Fibroblast of skin of right biceps (primary cell): ENCODE measurements at places on chromosomes 2 and 18.

DNA sequence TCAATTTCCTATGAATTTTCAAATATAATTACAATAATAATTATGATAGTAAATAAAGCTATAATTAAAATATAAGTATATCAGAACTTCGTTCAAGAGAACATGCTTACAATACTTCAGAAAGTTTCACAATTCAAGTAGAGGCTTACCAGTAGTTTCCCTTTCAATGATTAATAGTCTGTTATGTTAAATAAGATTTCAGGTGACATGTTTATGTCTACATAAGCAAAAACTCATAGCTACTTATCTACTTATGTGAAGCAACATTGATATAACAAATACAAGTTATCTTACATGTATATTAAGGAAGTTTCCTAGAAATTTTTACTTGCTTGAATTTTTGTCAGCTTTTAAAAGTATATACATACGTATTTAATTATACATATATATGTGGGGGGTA lies 4.5 kb upstream of the COL3A1 start:
- no peak for DNase-seq

GRCh38 chr2:50875561-50875960 lies 156.4 kb downstream of the NRXN1 start:
- no peak for DNase-seq

GRCh38 chr18:31876707-31877106 lies 66.2 kb downstream of the TRAPPC8 start:
- DNase-seq, result no peak

DNA sequence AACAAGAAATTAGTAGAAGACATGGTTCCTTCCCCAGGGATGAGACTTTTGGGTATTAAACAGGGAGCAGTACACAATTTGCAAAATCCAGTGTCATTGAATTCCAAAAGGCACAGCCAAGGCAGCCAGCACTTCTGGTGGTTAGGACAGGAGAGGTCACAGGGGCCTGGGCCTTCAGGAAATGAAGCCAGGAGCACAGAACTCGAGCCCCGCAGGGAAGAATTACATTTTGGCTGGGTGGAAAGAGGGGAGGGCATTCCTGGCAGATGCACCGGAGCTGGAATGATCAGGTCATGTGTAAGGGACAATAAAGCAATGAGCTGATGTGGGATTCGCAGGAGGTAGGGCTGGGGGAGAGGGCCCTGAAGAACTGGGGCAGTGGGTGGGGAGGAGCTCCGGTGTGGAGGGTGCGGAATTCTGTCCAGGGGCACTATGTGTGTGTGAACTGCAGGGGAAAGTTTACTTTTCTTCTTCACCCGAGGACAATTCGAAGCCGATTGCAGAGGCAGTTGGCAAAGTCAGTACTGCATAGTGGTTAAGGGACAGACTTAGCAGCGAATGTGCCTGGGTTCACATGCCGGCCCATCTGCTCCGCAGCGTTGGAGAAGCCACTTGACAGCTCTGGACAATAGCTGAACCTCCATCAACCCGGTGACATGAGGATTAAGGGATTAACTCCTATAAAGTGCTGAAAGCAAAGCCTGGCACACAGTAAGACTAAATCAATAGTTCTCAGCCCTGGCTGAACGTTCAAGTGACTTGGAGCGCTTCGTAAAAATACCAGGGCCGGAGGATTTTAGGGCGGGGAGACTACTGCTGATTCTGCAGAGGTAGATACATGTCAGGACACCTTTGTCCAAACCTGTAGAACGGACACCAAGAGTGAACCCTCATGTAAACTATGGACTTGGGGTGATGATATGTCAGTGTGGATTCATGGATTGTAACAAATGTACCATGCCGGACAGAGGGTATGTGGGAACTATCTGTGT lies 36.4 kb downstream of the ALPK2 start:
- no peak for DNase-seq

DNA sequence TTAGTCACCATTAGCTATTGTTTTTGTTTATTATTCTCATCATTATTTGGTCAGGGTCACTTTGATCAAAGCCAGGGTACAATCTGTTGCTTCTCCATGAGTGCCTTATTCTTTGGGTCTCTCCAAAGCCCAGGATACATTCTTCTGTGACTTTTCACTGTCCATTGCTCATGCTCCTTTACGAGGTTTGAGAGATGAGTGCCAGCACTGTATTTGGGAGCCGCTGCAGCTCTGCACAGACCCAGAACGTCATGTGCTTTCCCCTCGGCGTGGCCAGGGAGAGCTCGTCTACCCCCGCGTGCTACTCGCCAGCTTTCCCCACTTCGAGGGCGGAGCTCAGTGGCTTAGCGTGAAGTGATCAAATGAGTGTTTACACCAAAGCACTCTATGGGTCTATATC lies 123.7 kb downstream of the COL6A3 start:
- peak; percentile 84 for DNase-seq

GRCh38 chr2:182444170-182444569 lies 17.3 kb upstream of the PDE1A start:
- DNase-seq, result no peak

DNA sequence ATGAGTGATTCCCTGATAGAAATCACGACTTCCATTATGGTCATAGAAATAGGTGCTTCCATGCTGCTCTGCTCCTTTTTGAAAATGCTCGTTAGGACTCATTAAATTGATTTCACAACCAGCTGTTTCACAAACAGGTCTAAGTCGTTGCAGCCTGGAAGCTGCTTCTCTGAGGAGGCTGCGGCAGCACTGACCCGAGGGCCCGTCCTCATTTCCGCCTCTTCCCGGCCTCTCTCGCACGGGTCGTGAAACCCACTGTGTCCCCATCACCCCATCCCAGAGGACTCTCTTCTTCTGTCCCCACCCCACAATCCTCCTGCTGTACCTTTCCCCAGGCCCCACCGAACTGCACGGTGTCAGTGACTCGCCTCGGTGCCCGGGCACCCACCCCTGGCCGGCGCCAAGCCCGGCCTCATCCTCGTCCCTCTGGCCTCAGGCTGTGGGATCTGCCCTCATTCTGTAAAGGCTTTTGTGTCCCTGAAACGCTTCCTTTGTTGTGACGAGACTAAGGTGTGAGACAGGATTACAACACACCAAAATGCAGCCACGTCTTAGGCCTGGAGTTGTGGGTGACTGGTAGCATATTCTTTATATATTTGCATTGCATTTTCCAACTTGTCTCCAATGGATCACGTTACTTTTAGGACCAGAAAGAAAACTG lies 112.7 kb upstream of the CTDP1 start:
- DNase-seq, result no peak

DNA sequence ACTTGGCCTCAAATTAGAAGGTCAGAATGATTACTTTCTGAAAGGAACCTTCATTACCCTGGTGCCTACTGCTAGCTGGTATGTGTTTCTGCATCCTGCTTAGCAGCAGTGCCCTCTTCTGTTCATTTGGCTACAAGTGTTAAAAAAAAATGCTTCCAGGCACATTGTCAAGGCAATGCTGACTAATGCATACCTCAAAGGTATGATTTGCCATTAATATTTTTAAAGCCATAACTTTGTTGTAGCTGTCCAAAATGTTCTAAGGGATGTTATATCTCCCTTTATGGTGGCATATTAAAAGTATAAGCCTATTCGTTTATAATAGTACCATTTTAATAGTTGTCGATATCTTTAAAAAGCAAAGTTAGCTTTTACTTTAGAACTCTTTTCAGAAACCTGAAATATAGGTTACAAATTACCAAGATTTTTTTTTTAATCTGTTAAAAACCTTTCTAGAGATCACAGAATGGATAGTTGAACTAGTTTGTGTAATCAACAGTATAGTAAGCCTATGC lies 52.0 kb upstream of the FAM171B start:
- peak; percentile 70 for DNase-seq

DNA sequence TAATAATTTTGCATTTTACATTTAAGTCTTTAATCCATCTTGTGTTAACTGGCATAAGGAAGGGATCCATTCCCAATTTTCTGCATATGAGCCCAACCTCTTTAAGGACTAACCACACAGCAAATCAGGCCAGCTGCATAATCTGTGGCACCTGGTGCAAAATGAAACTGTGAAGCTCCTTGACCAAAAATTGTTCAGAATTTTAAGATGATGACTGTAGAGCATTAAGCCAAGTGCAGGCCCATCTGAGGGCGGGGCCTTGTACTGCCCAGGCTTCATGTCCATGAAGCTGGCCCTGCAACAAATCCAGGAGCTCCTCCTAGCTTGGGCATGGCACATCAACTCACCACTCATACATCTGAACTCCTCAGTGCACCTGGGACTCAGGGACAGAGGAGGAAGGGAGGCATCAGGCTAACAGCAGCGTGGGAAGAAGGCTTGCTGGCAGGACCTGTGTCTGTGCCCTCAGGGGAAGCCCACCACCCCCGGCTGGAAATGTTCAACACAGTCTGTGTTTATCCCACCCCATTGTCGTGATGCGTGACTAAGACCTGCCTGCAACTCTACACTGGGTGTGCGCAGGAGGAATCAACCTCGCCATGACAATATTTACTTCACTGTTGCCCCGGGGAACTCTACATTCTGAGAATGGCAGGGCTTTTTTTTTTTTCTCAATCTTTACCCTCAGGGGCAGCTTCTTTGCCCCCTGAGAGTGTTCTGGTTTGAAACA lies 128.9 kb upstream of the SIX2 start:
- no peak for DNase-seq

DNA sequence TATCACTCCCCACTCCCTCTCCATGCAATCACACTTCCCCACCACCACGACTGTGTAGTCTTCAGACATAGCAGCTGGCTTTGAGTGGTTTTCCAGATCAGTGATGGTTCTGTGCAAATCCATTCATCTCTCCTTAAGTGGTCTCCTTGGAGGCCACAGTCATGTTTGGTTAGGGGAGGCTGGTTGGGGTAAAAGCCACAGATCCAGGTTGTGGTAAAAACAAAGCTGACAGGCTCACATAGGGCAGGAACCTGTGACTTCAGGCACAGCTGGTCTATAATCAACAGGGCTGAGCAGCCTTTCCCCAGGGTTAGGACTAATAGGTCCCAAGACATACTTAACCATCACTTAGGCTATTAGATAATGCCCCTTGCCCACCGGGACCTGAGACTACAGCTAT lies 46.2 kb upstream of the FZD7 start:
- no peak for DNase-seq

- DNase-seq, result no peak
Measured at GRCh38 chr2:32250290-32250689, 14.4 kb downstream of the NLRC4 start.

DNA sequence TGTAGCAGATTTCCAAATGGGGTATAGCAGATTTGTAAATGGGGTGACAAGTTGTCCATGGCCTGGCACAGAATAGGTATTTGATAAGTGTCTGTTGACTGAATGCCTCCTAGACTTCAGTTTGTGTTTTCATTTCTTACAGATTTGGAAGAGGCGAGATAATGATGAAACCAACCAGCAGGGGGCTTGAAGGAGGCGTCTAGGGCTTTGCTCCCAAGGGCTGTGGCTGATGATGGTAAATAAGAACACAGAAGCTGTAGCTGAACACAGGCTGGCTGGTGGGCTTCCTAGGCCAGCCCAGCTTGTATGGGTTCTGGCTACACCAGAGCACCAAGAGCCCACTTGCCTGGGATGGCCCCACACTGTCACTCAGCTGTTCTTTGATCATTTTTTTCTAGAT lies 19.4 kb downstream of the SFTPB start:
- DNase-seq, result peak; percentile 60

DNA sequence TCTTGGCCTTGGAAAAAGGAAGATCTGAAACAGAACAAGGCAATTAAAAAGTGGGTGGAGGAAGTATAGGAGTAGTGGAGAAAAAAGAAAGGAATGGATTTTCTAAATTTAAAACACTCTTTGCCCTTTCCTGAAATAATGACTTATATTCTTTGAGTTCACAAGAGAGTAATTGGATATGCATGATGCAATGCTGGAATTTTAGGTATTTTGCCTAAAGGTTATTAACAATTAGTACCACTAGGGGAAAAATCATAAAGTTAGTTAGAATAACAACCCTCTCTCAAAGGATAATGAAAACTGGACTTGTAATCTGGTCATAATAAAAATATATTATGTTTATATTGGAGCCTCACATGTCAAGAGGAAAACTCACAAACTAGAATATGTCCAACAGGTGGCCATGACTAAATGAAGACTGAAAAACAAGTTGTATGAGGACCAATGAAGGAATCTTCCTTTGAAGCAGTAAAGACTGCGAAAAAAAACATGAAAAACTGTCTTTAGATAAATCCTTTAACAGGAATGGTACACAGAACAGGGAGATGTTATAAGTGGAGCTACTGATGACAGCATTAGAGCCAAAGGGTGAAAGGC lies 281.8 kb downstream of the NCKAP5 start:
- DNase-seq, result peak; percentile 17

DNA sequence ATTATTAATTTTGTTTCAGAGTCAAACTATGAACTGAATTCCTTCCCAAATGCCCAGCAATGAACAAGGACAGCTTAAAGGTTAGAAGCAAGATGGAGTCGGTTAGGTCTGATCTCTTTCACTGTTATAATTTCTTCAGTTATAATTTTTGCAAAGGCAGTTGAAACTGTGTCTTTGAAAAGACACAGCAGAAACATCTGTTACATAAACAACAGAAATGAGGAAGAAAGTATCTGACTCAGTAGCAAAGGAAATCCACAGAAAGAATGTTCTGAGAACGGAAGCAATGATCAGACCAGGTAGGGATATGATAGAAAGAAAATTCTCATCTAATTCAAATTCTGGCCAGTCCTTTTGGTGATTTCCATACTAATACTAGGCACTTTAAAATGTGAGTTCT lies 5.2 kb upstream of the RMC1 start:
- no peak for DNase-seq

- no peak for DNase-seq
Measured at GRCh38 chr2:34193164-34193563, 594.1 kb upstream of the FAM98A start.

GRCh38 chr2:105186967-105187498 lies 54.5 kb upstream of the GPR45 start:
- DNase-seq, result no peak

DNA sequence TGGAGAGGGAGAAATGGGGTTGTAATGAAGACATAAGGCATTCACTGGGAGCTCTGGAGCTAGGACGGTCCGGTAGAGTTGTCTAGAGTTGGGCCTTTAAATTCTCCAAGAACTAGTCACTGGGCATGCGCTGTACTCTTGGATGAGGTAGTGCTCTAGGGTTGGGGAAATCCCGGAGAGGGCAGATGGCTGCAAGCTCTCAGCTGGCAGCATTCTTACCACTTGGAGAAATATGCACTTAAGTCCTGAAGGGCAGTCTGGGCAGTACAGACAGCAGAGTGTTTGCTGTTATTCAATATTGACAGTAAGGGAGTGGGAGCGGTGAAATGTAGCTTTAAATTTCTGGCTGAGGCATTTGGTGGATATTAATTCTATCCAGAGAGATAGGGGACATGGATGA lies 214.6 kb downstream of the RDH14 start:
- no peak for DNase-seq

- DNase-seq, result no peak
Measured at GRCh38 chr2:178829299-178829960, 22.2 kb upstream of the TTN start.

- no peak for DNase-seq
Measured at GRCh38 chr2:85485815-85486214, 53.2 kb upstream of the MAT2A start.

GRCh38 chr18:78999939-79000338 lies 20.3 kb downstream of the SALL3 start:
- DNase-seq, result no peak

- DNase-seq, result peak; percentile 48
Measured at GRCh38 chr2:43224571-43225092, 1.8 kb downstream of the ZFP36L2 start.
